DMS79 treated with DMSO at 0.1 percent for 48 hours (cell line): ENCODE measurements at places on chromosomes 6 and 20.

- no peak for DNase-seq
Measured at GRCh38 chr20:14830899-14831298, 493.5 kb upstream of the FLRT3 start.

DNA sequence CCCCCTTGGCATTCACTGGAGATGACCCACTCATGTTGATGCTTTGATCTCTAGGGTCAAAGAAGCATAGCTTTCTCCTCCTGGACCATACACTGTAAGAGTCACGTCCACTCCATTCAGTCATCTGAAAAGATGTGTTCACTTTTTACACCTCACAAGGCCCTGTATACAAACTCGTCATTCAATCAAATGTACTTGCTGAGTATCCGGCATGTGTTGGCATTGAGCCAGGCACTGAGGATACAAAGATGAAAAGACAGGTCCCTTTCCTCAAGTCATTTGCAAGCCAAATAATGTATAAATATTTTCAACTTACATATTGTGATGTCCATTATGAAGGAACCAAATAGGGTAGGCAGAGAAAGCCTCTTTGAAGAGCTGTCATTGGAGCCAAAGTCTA is 32.6 kb upstream of the CSNK2A1 start:
- no peak for DNase-seq

GRCh38 chr6:136751522-136751956 is 40.7 kb downstream of the MAP3K5 start:
- DNase-seq, result no peak

GRCh38 chr20:36085686-36086267 is 68.8 kb upstream of the EPB41L1 start:
- no peak for DNase-seq

DNA sequence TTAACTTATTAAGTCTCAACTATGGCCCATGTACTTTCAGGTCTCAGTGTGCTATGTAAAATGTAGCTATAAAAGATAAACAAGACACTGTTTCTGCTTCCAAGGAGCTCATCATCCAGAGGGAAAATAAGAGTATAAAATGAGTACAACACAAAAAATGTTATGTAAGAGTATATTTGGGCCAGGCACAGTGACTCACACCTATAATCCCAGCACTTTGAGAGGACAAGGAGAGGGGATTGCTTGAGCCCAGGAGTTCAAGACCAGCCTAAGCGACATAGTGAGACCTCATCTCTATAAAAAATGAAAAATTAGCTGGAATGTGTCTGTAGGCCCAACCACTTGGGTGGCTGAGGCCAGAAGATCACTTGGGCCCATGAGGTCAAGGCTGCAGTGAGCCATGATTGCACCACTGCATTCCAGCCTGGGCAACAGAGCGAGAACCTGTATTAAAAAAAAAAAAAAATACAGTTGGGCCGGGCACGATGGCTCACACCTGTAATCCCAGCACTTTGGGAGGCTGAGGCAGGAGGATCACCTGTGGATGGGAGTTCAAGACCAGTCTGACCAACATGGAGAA is 124.0 kb downstream of the EDN1 start:
- DNase-seq, result no peak

DNA sequence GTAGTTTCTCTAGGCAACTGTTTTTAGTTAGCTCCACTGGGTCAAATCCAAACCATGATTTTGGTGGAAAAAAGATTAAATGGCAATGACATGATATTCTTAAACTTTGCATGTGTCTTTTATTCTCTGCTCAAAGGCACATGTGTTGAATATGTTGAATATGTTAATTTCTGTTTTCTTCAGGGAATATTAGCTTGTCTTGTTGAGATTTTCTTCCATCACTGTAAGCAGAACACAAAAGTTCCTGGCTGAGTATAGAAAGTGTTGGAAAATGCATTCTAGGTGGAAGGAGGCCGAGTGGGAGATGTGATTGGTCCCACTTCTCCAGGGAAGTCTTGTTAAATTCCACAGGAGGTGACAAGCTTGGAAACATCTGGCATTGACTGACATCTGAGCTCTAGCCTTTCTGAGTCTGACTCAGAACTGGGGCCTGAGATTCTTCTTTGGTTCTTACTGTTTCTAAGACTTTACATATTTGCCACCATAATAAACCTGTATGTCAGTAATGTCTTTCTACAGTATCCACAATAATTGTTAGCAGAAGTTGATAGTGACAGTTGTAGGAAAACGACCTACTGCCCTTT is 81.1 kb downstream of the LAMA4 start:
- DNase-seq, result no peak

DNA sequence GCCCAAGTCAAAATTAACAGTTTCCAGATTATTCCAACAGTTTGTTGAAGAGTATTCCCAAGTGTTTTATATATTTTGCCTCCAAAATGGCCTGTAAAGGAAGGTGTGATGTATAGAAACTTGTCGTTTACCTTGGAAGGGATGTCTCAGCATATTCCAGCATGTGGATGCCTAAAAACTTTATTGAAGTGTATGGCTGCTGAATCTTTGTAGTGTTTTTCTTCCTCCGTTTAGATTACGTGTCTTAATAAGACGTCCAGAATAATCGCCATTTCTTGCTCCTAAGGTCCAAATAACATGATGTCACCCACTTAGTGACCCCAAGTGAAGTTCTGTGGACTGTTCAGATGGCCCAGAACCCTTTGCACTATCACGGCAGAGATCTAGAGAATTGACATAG is 18.0 kb upstream of the SF3B5 start:
- DNase-seq, result no peak

- no peak for DNase-seq
Measured at GRCh38 chr20:18780385-18781130, 33.0 kb upstream of the SCP2D1 start.
